Ecto neural progenitor cell (in vitro differentiated cells): ENCODE measurements at places on chromosomes 7 and 10.

DNA sequence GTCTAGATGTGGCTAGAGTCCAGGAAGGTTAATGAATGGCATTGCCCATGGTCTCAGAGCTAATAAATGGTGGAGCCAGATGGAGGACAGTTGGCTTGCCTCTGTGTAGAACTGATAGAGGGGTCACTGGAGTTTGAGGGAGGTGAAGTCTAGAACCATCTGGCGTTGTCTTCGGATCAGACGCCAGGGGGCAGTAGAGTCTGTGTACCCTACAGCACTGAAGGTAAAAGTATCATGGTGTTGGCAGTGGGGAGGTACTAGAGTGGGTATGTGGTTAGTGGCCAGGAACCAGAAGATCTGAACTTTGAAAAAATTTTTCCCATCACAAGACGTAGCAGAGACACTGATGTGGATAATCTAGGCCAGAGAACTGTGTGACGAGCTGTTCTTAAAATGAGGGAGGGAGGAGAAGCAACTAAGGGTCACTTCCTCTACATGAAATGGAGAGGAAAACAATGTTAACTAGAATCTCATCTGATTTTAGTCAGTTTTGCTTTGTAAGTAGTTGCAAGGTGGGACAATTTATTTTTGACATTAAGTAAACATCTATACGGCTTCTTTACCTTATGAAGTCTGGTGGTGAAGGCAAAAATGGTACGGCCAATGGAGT lies 227.9 kb upstream of the PRSS58 start:
- DNase-seq = no peak

DNA sequence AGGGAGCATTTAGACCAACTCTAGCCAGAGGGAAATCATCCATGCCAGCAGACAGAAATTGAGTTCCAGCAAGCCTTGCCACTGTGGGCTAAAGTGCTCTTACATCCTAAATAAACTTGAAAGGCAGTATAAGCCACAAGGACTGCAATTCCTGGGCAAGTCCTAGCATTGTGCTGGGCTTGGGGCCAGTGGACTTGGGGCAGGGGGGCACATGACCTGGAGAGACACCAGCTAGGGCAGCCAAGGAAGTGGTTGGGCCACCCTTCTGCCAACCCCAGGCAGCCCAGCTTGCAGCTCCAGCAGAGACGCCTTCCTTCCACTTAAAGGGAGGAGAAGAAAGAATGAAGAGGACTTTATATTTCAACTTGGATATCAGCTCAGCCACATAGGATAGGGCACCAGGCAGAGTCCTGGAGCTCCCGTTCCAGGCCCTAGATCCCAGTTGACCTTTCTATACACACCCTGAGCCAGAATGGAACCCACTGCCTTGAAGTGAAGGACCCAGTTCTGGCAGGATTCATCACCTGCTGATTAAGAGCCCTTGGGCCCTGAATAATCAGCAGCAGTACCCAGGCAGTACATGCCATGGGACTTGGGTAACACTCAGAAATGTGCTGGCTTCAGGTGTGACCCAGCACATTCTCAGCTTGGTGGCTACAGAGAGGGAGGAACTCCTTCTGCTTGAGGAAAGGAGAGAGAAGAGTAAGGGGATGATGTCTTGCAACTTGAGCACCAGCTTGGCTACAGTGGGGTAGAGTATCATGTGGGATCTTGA lies 153.0 kb downstream of the GNAI1 start:
- DNase-seq = no peak

GRCh38 chr7:134701272-134701671 lies 54.6 kb downstream of the BPGM start:
- DNase-seq = no peak

GRCh38 chr10:59857049-59857448 lies 49.3 kb downstream of the CCDC6 start:
- no peak for DNase-seq

DNA sequence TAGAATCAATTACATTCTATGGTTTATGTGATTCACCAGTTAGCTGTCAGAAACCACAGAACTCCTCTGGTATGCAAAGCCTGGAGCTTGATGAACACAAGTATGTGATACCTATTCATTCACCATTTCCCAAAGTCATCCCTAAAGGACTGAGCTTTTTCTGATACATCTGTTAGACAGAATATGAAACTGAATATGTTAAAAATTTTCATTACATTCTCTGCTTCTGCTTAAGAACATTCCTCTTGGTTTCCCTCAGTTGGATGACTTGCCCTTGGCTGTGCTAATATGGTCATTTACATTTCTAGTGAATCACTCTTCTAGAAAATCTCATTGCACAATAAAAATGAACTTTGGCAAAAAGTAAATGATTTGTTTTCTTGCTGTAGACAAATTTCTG lies 10.8 kb upstream of the PON1 start:
- DNase-seq = no peak

- peak; percentile 65 for DNase-seq
Observed at GRCh38 chr10:110919971-110920881, 822 bp downstream of the SHOC2 start.

DNA sequence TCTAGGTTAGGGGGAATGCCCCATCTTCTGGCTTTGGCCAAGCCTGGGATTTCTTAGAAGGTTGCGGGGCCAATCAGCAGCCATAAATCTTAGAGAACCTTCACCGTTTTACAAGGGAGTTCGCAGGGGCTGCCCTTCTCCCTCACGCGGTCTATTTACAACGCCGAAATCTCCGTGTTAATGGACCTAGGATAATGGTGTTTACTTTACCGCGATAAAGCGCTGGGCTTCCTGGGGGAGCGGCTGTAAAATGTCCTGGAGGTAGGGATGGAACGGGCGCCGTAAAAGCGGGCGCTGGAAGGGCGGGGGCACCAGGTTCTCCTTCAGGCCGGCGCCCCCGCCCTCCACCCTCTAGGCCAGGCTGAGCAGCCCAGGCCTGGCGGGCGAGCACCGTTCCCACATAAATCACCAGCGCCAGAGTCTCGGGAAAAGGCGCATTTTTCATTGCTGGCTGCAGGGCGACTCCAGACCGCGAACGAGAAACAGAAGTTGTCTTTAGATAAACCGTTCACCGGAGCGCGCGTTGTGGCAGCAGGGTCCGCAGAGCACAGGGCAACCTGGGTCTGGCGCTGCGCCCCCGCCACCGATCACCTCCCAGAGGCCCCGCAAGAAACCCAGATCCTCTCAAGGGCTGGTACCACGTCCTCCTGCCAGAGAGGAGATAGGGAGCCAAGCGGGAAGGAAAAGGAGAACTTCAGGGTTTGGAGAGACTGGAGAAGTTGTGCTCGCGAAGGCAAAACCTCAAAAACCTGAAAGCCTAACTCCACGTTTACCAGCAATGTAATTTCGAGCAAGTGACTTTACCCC lies 12.5 kb upstream of the NKX2-3 start:
- peak; percentile 56 for DNase-seq

DNA sequence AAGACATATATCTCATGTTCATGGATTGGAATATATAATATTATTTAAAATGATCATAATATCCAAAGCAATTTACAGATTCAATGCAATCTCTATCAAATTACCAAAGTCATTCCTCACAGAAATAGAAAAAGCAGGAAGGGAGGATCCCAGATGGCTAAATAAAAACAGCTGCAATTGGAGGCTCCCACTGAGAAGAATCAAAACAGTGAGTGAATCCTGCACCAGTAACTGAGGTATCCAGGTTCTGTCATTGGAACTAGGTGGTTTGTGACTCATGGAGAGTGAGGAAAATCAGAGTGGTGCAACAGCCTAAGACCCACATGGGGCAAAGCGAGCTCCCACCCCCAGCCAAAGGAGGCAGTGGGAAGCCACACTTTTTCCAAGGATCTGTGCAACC lies 128.4 kb downstream of the MTERF1 start:
- no peak for DNase-seq

DNA sequence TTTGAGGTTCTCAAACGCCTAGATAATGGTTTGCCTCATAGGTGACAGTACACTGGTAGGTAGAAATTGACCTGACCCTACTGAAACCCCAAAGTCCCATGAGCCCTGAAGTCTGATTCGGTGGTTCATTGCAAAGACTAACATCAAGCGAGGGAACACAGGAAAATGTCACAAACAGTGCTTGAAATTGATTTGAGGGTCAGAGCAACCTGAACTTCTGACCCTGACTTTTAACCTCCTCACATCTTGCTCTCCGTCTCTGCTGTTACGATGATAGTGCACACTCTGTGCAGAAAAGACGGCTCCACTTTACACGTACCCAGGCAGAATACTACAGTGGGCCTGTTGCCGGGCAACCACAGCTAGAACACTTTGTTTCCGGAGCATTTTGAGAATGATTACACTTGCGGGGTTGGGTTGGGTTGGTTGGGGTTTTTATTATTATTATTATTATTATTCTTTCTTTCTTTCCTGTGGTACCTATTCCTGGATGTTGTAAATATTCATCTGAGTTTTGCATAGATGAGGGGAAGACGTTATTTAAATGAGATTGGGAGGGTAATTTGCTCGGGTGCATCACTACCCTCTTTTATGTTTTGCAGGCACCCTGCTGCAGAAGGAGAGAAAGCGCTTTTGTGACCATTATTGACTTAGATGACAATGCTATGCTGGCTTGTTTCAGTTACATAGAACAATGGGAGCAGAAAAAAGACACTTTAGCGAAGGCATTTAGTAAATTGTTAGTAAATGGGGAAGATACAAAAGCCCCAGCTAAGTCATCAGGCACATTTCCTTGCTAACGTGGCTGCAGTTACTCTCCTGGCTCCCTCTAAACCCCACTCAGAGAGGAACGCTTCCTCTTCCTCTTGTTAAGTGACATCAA lies 438.1 kb upstream of the NRP1 start:
- DNase-seq = no peak

GRCh38 chr10:75009426-75009825 lies 102.0 kb upstream of the SAMD8 start:
- DNase-seq = no peak

DNA sequence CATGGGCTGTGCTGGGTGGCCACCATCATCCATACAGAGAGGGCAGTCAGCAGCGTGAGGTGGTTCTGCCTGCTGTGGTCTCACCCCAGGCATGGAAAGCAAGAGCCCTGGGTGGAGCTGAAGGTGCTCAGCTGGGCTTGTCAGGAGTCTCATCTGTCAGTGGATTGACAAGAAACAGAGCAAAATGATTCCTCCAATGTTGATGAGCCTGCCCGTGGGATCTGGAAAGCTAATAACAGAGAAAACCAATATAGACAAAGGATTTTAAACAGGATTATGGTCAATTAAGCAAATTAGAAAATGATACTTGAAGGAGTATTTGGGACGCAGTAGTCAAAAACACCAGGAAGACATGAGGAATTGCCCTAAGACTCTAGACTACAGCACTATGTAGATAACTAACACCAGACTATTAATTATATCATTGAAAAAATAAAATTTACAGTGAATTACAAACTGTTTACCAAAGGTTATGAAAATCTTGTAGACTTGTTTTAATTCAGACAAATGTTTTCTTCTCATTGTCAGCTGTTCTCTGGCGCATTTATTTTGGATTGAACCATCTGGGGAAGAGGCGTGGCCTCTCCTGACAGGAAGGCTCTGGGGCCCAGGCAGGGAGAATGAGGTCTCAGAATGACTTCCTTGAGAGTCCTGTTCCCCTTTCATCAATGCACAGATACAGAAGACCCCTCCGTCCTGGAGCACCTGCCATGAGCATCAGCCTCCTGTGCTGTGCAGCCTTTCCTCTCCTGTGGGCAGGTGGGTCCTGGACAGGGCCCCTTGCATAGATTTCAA lies 211.2 kb upstream of the PRSS58 start:
- DNase-seq = no peak

DNA sequence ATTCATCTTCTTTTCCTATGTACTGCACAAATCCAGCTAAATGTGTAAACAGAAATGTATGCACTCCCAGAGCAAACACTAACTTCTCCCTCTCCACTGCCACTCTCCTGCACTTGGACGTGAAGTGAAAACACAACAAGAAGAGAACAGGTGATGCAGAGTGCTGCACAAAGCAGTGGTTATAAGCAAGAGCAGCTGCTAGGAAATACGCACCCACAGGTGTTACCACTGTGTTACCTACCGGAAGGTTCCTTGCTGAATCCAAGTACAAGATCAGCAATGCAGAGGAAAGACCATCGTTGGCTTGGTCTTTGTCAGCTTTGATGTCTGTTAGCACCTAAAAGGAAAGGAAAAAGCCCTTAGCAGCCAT lies 54.6 kb upstream of the NCAPG2 start:
- DNase-seq = no peak

DNA sequence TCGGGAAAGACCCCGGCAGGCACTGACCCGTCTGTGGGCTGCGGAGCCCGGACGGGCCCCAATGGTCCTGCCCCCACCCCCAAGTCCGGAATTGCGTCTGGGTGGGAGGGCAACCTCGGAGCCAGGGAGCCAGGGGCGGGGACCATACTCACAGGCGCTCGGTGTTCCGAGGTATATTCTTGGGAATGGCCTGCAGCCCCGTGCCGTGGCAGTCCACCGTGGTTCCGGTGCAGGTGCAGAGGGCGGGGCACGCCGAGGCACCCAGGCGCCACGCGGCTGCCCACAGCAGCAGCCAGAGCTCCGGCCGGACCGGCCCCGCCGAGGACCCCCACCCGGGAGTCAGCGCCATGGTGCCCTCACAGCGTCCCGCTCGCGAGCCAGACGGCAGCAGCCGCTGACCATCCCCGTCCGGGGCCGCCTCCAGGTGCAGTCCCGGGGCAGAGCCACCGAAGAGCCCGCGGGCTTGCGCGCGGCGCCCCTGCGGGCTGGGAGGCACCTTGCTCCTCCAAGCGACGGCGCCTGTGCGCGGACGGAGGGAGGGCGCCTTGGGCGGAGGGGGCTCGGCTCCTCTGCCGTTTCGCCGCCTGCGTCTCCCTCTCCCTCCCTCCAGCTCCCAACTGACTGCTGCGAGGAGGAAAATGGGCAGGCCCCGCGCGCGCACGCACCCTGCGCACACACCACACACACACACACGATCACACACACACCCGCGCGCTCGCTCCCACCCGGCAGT lies at the start of gene SLIT1:
TSS of gene SLIT1 (minus strand) at position 634 of the 733 bp plus-strand sequence. CDS start at position 349, 285 bp downstream.
- peak; percentile 72 for DNase-seq
